DND-41 (cell line): ENCODE measurements at places on chromosomes 5 and 9.

DNA sequence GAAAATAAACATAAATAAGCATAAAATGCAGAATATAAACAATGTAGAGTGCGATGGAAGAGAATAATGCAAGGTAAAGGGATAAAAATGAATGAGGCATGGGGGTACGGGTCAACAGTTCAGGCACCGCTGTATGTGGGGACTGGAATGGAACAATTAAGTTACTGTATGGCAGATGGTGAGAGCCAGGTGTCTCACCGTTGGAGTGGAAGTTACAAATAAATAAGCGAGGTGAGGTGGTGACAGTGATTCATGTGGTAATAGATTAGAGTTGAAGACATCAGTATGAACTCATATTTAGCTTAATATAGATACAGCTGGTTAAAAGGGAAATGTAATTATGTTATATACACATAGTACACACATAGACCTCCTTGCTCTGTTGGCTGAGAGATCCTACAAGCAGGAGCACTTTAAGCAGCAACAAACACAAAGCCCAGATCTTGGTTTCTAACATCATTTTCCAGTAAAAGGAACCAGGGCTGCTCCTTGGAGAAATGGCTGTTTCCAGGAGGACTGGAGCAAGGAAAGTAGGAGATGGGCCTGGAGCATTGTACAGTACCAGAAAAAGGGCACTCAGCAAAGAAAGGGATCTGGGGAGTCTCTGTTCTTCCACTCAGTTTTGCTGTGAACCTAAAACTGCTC, 2.4 kb upstream of the OMD start:
- DNase-seq, result no peak

GRCh38 chr9:129124506-129125069, 13.4 kb downstream of the PTPA start:
- no peak for DNase-seq

DNA sequence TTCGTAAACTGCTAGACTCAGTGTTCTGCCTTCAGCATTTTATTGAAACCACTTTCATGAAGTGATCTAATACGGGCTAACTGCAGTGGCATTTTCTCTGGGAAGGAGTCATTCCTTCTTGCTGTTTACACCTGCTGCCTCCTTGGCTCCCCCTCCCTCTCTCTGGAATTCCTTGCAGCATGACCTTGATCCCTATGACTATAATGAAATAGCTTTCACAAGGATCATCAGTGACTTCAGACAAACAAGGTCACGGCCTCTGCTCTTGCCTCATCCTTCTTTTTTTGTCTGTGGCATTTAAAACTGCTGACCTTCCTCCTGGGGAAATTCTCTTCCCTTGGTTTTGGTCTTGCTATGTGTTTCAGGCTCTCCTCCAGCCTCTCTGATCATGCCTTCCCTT, 90.2 kb downstream of the ZNF462 start:
- no peak for DNase-seq

GRCh38 chr5:96004754-96005153, 43.1 kb upstream of the ELL2 start:
- no peak for DNase-seq

- no peak for DNase-seq
Observed at GRCh38 chr9:35834260-35835215, 5.5 kb downstream of the TMEM8B start.

- no peak for DNase-seq
Observed at GRCh38 chr9:110101531-110102161, 106.3 kb downstream of the C9orf152 start.

DNA sequence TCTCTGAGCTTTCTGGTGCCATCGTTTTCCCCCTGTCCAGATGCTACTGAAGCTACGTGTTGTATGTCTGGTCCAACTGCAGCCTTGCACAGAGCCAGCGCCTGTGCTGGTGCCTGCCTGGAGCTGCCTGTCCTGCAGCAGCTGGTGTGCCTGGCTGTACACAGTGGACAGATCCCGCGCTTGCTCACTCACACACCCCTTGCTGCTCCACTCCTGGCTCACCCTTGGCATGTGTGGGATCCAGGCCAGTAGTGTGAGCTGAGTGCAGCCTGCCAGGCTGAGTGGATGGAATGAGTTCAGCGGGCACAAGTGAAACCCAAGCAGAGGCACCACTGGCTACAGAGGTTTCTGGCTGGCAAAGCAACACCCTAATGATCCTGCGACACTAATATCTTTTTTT, 40.4 kb downstream of the FER start:
- DNase-seq, result no peak

- DNase-seq, result no peak
Observed at GRCh38 chr9:124010665-124011321, 775 bp upstream of the LHX2 start.

- no peak for DNase-seq
Observed at GRCh38 chr5:167485061-167485774, 806.2 kb upstream of the WWC1 start.

GRCh38 chr5:16549491-16550206, 67.1 kb downstream of the RETREG1 start:
- DNase-seq, result no peak
